ENCODE measurements at places on chromosomes 5 and 9.

- DNase-seq: no peak
Measured at GRCh38 chr9:32882705-32883104, 99.4 kb downstream of the TMEM215 start.

DNA sequence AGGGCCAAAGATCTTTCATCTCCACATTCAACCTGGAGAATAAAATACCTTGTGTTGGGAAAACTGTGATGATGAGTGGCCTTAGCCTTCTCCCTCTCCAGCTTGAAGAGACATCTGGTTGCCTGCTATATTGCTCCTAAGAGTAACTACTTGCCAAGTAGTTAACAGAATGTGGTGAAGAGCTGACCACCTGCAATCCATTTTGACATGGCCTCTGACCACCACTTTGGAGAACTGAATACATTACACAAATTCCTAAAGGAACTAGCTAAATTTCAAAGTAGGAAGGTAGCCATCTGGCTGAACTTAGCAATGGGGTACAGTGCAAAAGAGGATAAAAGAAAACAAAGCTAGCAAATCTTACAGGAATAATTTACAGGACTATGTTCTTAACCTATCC lies 7.2 kb downstream of the TBCA start:
- DNase-seq: no peak

DNA sequence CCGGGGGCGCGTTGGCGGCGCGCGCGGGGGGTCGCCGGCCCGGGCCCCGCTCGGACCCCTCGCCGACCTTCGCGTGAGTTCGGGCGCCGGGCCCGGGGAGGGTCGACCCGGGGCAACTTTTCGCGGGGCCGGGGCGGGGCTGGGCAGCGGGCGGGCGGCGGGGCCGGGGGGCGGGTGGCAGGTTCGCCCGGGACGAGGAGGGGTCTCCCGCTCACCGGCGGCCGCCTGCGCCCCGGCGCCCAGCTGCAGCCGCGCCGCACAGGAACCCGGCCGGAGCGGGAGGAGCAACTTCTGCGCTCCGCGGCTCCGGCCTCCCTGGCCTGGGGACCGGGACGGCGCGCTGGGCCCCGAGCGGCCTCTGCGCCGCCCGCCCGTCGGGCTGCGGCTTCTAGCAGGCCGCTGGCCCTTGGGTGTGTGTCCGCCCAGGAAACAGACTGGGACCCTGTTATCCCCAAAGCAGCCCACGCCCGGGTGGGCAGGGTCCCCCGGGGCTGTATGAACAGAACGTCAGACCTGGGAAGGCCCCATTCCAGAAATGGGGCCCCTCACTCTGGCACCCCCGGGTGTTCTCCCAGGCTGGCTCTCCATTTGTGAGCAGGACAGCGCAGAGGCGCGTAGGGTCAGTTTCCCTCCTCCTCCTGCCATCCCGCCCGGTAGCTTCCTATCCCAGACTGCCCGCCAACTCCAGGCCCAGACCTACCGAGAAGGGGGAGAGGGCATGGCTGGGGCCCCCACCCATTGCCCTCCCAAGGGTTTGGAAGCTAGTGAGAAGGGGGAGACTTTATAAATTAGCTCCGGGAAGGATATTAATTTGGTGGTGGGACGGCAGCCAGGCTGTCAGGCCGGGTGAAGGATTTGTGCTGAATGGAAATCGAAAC lies 708 bp downstream of the RXRA start:
- DNase-seq: no peak

GRCh38 chr5:75366787-75367186 lies 29.8 kb downstream of the HMGCR start:
- DNase-seq: no peak

- no peak for DNase-seq
Measured at GRCh38 chr9:32703635-32704034, 68.2 kb upstream of the TAF1L start.

DNA sequence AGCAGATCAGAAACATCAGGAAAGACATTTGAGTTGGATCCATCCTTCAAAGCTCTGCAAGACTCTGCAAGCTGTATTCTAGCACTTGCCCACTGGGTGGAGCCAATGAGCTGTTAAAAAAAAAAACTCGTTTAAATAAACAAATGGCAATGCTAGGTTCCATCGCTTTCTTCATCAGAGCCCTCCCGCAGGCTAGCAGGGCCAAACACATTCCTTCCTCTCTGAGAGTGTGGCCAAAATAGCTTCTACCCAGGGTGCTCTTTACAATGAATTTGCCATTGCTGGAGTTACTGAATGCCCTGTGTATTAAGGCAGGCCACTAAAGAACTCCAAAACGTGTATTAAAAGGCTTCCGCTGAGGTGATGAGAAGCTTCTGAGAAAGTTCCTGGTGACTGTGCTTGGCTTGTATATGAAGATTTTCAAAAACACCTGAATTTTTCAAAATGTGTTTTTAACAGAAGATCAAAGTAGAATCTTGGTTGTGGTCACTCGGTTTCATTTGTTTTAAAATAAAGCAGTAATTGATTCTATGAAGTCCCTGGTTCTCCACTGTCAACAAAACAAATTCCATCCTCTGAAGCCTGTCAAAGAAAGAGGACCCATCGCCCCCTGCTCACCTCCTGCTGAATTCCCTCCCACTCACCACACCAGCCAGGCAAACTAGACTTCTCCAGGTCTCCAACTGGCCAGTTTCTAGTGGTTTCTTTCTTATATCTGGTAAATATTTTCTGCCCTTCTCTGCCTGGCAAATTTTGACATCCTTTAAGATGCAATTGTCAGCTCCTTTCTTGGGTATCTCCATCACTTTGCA lies 36.5 kb upstream of the EQTN start:
- DNase-seq: peak; percentile 95

DNA sequence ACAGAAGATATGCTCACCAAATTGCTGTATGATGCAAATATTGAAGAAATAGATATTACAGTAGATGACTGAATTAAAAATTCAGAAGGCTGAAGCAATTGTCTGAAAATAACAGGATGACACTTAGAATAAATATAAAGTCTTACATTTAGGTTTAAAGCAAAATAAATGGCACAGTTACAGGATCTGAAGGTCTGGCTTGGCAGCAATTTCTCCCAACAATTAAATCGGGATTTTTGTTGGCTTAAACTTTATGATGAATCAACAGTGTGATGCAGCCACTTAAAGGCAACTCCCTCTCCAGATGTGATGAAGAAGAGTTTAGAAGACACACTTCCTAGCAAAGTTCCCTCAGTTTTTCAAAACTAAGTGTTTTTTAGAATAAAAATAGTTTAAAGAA lies 80.5 kb downstream of the NREP start:
- no peak for DNase-seq

- no peak for DNase-seq
Measured at GRCh38 chr5:61463596-61463995, 131.5 kb downstream of the ZSWIM6 start.

GRCh38 chr5:120199559-120199958 lies 264.5 kb upstream of the PRR16 start:
- DNase-seq: no peak

GRCh38 chr5:179731791-179732411 lies 721 bp upstream of the MAML1 start:
- DNase-seq: no peak

- no peak for DNase-seq
Measured at GRCh38 chr9:83339435-83339834, 198.8 kb downstream of the FRMD3 start.

Measured in brain (organoid and tissue), 16 donors.